ENCODE measurements at places on chromosomes 7 and 10. TPM values are rescaled to one million over a fixed set of nuclear protein-coding genes. Genes with fewer than 3 reads are reported as not detected.

DNA sequence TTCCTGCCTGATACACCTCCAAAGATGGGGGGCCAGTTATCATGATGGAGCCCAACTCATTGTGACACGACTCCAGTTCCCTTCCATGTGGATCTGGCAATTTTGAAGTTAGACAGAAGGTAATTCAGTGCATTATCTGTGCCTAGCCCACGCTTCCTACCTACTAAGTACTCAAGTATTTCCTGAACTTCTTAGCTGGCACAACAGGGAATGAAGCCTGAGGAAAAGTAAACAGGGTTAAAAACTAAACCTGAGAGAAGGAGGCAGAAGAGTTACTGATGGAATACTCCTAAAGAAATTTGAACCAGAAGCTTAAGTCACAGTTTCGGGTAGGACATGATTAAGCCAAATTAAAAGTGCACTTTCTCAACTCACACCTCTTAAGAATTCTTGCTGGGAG is 1.1 kb upstream of the SEC31B start:
- DNase-seq = no peak

GRCh38 chr10:115903207-115903606 is 369.8 kb downstream of the GFRA1 start:
- DNase-seq = no peak

- no peak for DNase-seq
Observed at GRCh38 chr10:15625261-15625660, 94.5 kb downstream of the ITGA8 start.

- DNase-seq = no peak
Observed at GRCh38 chr10:85464336-85464735, 902.3 kb downstream of the GRID1 start.

GRCh38 chr10:104577861-104578521 is 63.1 kb upstream of the SORCS3 start:
- no peak for DNase-seq

- DNase-seq = peak; percentile 59
Observed at GRCh38 chr7:81402227-81402626, 367.6 kb downstream of the HGF start.

DNA sequence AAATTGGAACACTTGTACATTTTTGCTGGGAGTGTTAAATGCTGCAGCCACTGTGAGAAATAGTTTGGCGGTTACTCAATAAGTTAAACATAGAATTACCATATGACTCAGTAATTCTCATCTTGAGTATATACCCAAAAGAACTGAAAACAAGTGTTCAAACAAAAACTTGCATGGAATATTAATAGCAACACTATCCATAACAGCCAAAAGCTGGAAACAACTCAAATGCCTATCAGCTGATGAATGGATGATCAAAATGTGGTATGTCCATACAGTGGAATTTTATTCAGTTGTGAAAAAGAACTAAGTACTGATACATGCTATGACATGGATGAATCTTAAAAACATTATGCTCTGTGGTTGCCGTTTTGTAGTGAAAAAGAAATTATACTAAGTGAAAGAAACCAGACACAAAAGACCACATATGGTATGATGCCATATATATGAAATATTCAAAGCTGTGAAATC is 63.0 kb upstream of the SP4 start:
- no peak for DNase-seq

DNA sequence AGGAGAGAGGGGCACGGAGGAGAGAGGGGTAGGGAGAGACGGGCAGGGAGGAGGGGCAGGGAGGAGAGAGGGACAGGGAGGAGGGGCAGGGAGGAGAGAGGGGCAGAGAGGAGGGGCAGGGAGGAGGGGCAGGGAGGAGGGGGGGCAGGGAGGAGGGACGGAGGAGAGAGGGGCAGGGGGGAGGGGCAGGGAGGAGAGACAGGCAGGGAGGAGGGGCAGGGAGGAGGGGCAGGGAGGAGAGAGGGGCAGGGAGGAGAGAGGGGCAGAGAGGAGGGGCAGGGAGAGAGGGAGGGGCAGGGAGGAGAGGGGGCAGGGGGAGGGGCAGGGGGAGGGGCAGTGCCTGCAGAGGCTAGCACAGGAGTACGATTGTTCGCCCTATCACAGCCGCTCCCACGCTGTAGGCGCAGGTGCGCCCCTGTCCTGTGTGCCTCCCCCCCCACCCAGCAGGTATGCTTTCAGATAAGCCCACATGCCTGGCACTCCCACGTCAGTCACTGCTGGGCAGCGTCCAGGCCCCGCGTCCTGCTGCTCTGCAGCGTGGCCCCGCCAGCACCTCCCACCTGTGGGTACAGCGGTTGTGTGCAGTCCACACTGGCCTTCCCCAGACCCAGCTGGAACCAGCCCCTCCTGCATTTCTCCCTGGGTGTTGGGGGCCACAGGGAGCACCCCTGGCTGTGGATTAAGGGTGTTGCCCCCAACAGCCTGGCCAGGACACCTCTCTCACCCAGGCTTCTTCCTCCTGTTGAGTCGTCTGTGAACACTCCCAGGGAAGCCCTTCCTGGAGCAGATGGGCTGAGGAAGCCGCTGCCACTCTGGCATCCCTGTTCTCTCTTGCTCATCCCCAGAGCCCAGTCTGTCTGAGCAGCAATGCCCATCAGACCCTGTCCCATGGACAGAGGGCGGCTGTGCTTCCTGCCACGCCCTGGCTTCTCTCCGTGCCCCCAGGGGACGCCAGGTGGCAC is 10.8 kb downstream of the NKX6-2 start:
- peak; percentile 7 for DNase-seq

GRCh38 chr10:132738454-132739224 is 47.3 kb downstream of the NKX6-2 start:
- no peak for DNase-seq

GRCh38 chr7:134073276-134073675 is 53.9 kb upstream of the LRGUK start:
- no peak for DNase-seq

GRCh38 chr10:119090026-119090795 is 9.6 kb upstream of the EIF3A start:
- no peak for DNase-seq

GRCh38 chr10:128466831-128467371 is 340.7 kb upstream of the MKI67 start:
- no peak for DNase-seq

- no peak for DNase-seq
Observed at GRCh38 chr10:35684586-35684985, 42.5 kb upstream of the FZD8 start.

DNA sequence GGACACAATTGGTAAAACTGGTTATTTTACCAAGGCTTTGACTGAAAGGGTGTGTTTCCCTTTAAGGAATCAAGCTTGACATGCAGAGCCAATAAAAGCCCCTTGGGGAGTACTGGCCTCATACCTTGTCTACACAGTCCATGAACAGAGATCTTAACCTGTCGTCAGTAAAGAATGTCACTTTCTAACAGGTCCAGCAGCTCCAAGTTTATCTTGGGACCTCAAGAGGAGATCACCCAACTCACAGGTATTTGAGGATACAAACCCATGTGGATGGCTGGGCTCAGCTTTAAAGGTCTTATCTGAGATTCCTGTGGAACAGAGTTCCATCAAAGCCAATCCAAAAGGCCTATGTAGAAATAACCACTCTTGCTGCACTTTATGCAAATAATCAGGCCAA is 61.3 kb downstream of the COA1 start:
- no peak for DNase-seq

- DNase-seq = peak; percentile 61
Observed at GRCh38 chr10:104337521-104337984, 712 bp downstream of the ITPRIP start.

DNA sequence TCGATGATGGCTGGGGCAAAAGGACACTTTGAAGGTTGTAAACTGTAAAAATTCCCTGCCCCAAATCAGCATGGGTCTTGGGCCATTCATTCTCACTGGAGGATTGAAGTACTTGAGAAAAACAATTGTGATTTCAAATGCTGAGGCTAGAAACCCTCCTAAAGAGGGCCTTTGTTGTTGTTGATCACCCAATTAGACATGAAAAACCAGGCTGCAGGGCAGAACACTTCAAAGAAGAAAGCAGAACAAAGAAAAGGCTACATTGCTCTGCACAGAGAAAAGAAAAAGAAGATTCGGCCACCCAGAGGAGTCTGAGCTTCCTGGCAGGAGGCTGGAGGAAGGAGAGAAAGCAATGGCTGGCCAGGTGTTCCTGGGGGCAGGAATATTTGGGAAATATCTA is 143.1 kb downstream of the NPY start:
- DNase-seq = no peak

DNA sequence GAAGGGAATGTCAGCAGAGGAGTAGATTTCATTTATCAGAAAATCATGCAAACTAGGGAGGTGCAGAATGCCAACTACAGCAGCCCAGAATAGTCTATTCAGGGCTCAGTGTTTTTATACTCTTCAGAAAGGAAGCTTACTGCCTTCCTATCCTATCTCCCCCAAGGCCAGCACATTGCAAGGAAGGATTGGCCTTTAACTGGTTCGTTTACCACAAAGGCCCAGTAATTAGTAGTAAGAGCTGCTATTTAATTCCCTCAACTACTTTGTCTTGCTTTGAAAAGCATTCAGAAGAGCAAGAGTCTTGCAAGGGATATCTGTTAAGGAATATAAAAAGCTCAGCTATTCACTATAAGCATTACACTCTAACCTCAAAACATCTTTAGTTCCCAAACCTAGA is 86.4 kb upstream of the RNF148 start:
- no peak for DNase-seq

GRCh38 chr10:84267503-84268126 is 22.8 kb downstream of the RGR start:
- peak; percentile 52 for DNase-seq

The TMEM130 gene
- total RNA-seq = not detected

The COX15 gene
- 18.2 TPM for total RNA-seq

The MYOZ1 gene
- not detected for total RNA-seq

The ODAD2 gene
- total RNA-seq = not detected

The TSPAN13 gene
- total RNA-seq = 25.9 TPM

The ARHGEF35 gene
- 12.7 TPM for total RNA-seq

The SLC13A4 gene
- not detected for total RNA-seq

The TUBAL3 gene
- total RNA-seq = 0.47 TPM

The PBLD gene
- total RNA-seq = 3.6 TPM

The EVX1 gene
- 0.31 TPM for total RNA-seq

The THSD7A gene
- not detected for total RNA-seq

The CACNB2 gene
- not detected for total RNA-seq

The CRYGN gene
- total RNA-seq = not detected

The LIPN gene
- not detected for total RNA-seq

The ADCY1 gene
- not detected for total RNA-seq

Data from HT-29 (cell line).